ENCODE measurements at places on chromosomes 11 and 22.

GRCh38 chr11:115324581-115325432 lies 179.4 kb downstream of the CADM1 start:
- H3K27me3 ChIP-seq: no peaks in the 10 kb centered on the region
- peak; percentile 33 for DNase-seq

DNA sequence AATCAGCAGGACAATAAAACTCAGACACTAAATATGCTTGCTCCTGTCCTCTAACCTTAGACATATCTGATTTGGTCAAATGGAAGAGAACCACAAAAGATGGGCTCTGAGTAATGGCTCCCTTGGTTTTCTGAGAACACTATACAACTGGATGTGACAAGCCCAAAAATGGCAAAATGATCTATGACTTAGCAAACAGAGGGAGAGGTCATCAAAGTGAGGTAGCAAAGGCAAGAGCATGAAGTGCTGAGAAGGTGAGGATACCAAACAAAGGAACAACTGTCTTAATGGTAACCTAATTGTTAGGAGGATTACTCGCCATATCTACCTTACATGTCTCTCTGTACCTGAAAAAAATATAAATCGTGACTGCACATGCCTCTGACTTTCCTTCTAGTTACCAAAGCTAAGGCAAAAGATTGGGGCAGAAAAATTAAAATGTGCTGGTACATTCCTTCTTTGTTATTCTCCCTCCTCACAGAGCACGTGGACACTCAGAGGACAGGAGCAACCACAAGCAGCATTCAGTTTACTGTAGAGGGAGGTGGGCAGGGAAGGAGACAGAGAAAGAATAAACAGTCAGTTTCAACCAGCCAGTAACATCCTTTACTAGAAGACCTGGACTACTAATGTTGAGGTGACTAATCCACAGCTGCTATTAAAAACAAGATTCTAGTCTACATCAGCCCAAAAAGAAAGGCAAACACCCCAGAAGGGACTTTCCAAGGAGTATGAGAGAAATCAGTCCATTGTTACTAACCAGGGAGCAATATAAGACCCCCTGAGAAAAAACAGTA lies 88.8 kb downstream of the AMBRA1 start:
- no peak overlapping the region for H3K27ac ChIP-seq
- H3K4me1 ChIP-seq: no peaks in the 10 kb centered on the region
- H3K4me3 ChIP-seq: no peak overlapping the region
- peaks cover 27% of the 10 kb centered on the region for H3K36me3 ChIP-seq
- H3K27me3 ChIP-seq: no peaks in the 10 kb centered on the region

GRCh38 chr11:34650528-34650927 lies 29.6 kb downstream of the EHF start:
- no peak for DNase-seq
- no peak overlapping the region for H3K27ac ChIP-seq
- no peak overlapping the region for H3K4me3 ChIP-seq
- no peaks in the 10 kb centered on the region for H3K36me3 ChIP-seq
- no peaks in the 10 kb centered on the region for H3K27me3 ChIP-seq
- peaks cover 12% of the 10 kb centered on the region for H3K4me1 ChIP-seq

DNA sequence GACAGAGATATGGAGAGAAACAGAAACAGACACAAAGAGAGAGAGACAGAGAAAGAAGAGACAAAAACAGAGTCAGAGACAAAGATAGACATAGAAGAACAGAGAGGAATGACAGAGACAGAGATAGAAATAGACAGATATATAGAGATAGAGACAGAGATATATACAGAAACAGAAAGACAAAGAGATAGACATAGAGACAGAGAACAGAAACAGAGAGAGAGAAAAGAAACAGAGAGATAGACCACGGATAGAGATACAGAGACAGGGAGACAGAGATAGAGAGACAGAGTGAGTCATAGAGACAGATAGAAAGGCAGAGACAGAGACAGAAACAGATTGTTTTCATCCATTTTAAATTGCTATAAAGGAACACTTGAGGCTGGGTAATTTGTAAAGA lies 12.3 kb upstream of the MPEG1 start:
- no peaks in the 10 kb centered on the region for H3K27me3 ChIP-seq
- H3K4me3 ChIP-seq: no peak overlapping the region
- H3K4me1 ChIP-seq: no peaks in the 10 kb centered on the region
- no peak for DNase-seq
- H3K27ac ChIP-seq: no peak overlapping the region

DNA sequence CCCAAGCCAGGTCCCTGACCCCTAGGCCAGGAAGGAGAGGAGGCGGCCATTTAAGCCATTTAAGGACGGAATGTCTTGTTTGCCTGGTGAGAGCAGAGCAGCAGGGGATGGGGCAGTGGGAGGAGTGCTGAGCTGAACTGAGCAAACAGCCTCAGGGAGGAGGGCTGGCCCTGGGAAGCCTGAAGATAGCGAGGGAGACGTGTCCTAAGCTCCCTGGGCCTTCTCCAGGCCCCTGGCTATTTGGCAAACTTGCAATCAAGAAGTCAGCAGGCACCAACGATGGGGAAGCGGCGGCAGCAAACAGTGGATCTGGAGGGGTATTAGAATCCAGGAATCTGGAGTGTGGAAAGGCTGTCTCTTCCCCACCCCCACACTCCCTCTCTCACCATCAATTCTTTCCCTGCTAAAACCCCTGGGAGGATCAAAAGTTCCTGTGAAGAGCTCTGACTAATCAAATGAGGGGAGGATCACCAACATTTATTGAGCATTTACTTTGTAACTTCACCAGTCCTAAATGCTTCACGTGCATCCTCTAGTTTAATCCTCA lies 8.8 kb downstream of the BCL9L start:
- H3K36me3 ChIP-seq: no peaks in the 10 kb centered on the region
- peak overlapping the region; percentile 47 for H3K27ac ChIP-seq
- H3K4me3 ChIP-seq: no peak overlapping the region
- no peaks in the 10 kb centered on the region for H3K27me3 ChIP-seq
- DNase-seq: no peak

DNA sequence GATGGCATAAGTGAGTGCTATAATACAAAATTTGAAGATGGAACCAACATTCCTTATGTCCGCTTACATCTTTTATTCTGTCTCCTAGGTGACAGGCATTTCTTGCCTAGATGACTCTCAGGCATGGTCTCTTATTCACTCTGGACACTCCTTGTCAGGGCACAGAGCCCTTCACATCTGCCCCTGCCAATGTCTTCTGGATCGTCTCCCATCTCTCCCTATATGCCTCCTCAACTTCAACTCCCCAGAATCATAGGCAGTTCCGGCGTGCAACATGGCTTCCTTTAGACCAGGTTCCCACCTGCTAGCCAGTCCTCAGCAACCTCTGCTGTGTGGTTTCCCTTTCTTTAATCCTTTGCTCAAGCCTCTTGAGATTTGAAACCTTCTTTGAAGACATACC lies 300.9 kb downstream of the TENM4 start:
- no peaks in the 10 kb centered on the region for H3K4me1 ChIP-seq
- no peaks in the 10 kb centered on the region for H3K36me3 ChIP-seq
- H3K27me3 ChIP-seq: no peaks in the 10 kb centered on the region
- H3K4me3 ChIP-seq: no peak overlapping the region
- DNase-seq: no peak

GRCh38 chr22:45584121-45584570 lies 81.5 kb downstream of the FBLN1 start:
- no peaks in the 10 kb centered on the region for H3K4me1 ChIP-seq
- no peaks in the 10 kb centered on the region for H3K36me3 ChIP-seq
- H3K27me3 ChIP-seq: no peaks in the 10 kb centered on the region
- H3K4me3 ChIP-seq: no peak overlapping the region
- DNase-seq: no peak

- H3K27ac ChIP-seq: no peak overlapping the region
- no peaks in the 10 kb centered on the region for H3K36me3 ChIP-seq
- H3K4me1 ChIP-seq: peaks cover 4% of the 10 kb centered on the region
- H3K4me3 ChIP-seq: no peak overlapping the region
- DNase-seq: peak; percentile 26
- no peaks in the 10 kb centered on the region for H3K27me3 ChIP-seq
Observed at GRCh38 chr11:77557553-77557952, 32.2 kb upstream of the AQP11 start.

DNA sequence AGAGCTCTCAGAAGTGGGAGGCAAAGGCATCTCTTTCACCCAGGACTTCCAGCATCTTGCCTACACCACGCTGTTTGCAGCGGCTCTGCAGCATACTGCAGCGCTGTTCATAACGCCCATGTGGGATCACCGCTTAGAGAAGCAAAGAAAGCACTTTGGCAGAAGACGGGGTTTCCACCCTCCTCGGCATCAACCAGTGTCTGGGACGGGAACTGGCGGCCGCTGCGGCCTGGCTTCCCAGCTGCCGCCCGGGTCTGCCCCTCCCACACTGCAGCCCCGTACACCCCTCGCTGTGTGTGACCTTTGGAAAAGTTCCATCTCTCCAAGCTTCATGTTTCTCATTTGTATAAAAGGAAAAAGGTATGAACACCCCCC lies 545 bp upstream of the TIRAP start:
- peak overlapping the region; percentile 82 for H3K27ac ChIP-seq
- H3K36me3 ChIP-seq: no peaks in the 10 kb centered on the region
- peak; percentile 81 for DNase-seq
- no peaks in the 10 kb centered on the region for H3K27me3 ChIP-seq

DNA sequence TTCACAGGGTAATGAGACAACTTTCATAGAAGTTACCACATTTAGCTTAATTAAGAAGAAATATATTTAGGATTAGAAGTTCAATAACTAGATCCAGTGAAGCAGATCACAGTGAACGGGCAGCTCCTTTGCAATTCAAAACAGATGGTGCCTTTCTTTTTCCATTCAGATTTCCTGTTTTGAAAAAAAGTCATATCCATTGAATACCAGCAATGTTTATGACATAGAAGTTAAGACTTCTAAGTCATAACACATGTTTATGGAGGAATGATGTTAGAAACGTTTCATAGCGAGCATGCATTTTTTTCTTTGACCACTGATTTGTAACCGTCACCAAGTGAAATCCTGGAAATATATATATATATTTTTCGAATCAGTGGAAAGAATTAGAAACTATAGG lies 24.7 kb downstream of the LUZP2 start:
- H3K36me3 ChIP-seq: no peaks in the 10 kb centered on the region
- no peaks in the 10 kb centered on the region for H3K27me3 ChIP-seq
- H3K4me3 ChIP-seq: no peak overlapping the region
- H3K4me1 ChIP-seq: no peaks in the 10 kb centered on the region
- H3K27ac ChIP-seq: no peak overlapping the region
- no peak for DNase-seq

GRCh38 chr11:117799634-117800033 lies 2.6 kb upstream of the DSCAML1 start:
- H3K27ac ChIP-seq: no peak overlapping the region
- peaks cover 35% of the 10 kb centered on the region for H3K27me3 ChIP-seq
- peaks cover 14% of the 10 kb centered on the region for H3K4me1 ChIP-seq
- no peaks in the 10 kb centered on the region for H3K36me3 ChIP-seq
- DNase-seq: no peak

GRCh38 chr11:59267736-59268475 lies 55.2 kb upstream of the MPEG1 start:
- H3K36me3 ChIP-seq: no peaks in the 10 kb centered on the region
- H3K27me3 ChIP-seq: peaks cover 15% of the 10 kb centered on the region
- no peak overlapping the region for H3K27ac ChIP-seq
- DNase-seq: no peak

DNA sequence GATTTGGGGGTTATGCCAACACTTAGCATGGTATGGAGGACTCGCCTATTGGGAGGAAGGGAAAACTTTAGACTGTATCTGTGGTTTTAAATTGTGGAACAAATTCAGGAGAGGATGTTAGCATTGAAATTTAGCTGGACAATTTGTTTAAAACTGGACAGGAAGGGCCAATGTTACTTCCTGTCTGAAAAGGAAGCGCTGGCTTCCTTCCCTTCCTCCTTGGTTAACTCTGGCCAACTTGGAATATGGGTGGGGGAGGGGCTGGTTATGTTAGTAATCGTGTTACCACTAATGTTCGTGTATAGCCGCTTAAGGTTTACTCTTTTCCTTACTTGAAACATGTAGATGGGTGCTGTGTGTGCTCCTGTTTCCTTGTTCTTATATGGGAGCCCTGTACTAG lies 13.9 kb downstream of the CTNND1 start:
- no peak overlapping the region for H3K4me3 ChIP-seq
- H3K36me3 ChIP-seq: no peaks in the 10 kb centered on the region
- no peak for DNase-seq
- peak overlapping the region; percentile 89 for H3K27ac ChIP-seq

DNA sequence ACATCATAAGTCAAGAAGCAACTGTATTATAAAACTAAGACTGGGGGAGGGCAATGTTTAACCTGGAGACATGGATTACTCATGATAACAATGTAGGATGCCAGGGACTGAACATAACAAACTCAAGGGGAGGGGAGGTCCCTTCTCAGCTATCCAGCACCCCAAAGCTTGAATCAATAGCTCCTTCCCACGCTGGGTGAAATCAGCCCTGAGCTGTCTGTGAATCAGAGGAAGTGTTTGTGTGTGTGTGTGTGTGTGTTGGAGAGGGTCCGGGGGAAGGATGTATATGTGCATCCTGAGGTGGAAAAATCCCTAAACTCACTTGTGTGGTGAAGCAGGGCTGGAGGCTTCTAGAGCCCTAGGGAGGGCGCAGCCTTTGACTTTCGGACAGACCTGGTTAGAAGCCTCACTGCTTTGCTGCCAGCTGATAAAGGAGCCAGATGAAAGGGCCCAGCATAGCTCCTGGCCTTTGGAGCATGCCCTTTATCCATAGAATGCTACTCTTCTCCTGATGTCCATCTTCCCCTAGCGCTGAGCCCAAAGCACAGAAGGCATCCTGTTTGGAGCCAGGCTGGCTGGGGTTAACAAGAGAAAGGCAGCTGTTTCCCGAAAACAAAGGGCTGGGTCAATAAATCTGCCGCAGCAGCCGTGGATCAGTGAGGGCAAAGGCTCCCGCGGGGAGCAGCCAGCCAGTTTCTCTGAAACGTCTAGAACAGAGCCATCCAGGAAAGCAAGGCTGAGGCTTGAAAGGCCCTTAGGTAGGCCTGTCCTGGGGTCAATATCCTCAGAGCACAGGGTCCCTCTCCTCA lies 35.8 kb downstream of the TNKS1BP1 start:
- peak; percentile 20 for DNase-seq
- H3K27me3 ChIP-seq: no peaks in the 10 kb centered on the region
- H3K27ac ChIP-seq: peak overlapping the region; percentile 55
- no peak overlapping the region for H3K4me3 ChIP-seq
- H3K36me3 ChIP-seq: no peaks in the 10 kb centered on the region

DNA sequence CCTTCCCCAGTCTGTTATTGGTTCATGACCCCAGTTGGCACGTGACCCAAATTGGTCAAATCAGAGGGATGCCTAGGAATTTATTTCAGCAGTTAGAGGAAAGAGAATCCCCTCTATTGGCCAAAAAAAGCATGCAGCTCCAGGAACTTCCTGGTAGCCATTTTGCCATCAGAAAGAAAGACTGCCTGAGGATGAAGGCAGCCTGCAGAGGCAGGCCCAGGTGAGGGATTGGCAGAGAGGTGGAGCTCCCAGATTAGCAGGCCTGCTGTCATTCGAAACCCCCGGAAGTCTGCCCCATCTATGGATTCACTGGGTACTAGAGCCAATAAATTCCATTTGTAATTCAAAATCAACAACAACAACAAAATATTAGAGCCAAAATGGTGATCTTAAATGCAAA lies 207.6 kb downstream of the CWF19L2 start:
- no peaks in the 10 kb centered on the region for H3K27me3 ChIP-seq
- H3K27ac ChIP-seq: no peak overlapping the region
- no peaks in the 10 kb centered on the region for H3K4me1 ChIP-seq
- no peaks in the 10 kb centered on the region for H3K36me3 ChIP-seq
- H3K4me3 ChIP-seq: no peak overlapping the region

- no peak for DNase-seq
- H3K27me3 ChIP-seq: no peaks in the 10 kb centered on the region
- H3K27ac ChIP-seq: no peak overlapping the region
Observed at GRCh38 chr22:46386312-46386711, 50.8 kb downstream of the TRMU start.

All from SK-N-SH (cell line).